ENCODE measurements at places on chromosomes 5 and 9. TPM values are rescaled to one million over a fixed set of nuclear protein-coding genes. Genes with fewer than 3 reads are reported as not detected.

Gene GABRA1
- not detected for polyA plus RNA-seq

Gene IFNA21
- not detected for polyA plus RNA-seq

Gene KIF20A
- not detected for polyA plus RNA-seq

Gene RHOBTB3
- polyA plus RNA-seq, result 1.5 TPM

Gene NR2F1
- not detected for polyA plus RNA-seq

Gene MELK
- polyA plus RNA-seq, result not detected

Gene ADGRD2
- polyA plus RNA-seq, result not detected

Gene PTCD2
- polyA plus RNA-seq, result 1.6 TPM

Gene SHOC1
- polyA plus RNA-seq, result not detected

Gene CD274
- polyA plus RNA-seq, result 0.84 TPM

Gene GABBR2
- polyA plus RNA-seq, result not detected

Gene TYRP1
- polyA plus RNA-seq, result not detected

Gene IL13
- polyA plus RNA-seq, result not detected

Gene AGXT2
- not detected for polyA plus RNA-seq

Gene LHX3
- not detected for polyA plus RNA-seq

Gene UBTD2
- 3.2 TPM for polyA plus RNA-seq

Gene WDR41
- polyA plus RNA-seq, result 19.6 TPM

Gene PPIC
- polyA plus RNA-seq, result not detected

Data from CD14-positive monocyte (primary cell).